ENCODE measurements at places on chromosomes 12 and 14.

GRCh38 chr14:34180434-34180833 is 229.6 kb upstream of the EGLN3 start:
- no peak for DNase-seq

GRCh38 chr14:26597071-26597588 is 703 bp downstream of the NOVA1 start:
- DNase-seq = no peak

- no peak for DNase-seq
Observed at GRCh38 chr14:84288781-84289180, 1241.2 kb upstream of the FLRT2 start.

- no peak for DNase-seq
Observed at GRCh38 chr12:116370004-116370404, 92.5 kb upstream of the MED13L start.
